GM13976 (cell line): ENCODE measurements at places on chromosomes 4 and X.
A peak's percentile ranks its signal among the peaks of the same experiment; 100 is the strongest.

DNA sequence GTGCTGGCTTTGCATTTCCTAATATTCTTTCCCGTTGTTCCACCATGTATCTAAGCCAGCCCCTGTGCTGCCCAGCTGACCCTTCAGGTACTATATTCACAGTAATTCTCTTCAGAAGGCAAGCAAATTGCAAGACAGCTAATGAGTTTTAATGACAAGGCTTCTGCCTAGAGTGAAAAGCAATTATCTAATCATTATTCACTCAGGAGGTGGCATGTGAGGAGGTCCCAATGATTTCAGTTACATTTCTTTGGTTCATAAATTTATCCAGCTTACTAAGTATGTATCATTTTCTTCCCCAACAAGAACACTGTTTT, 123.0 kb downstream of the RASGEF1B start:
- no peak for DNase-seq

- no peak for DNase-seq
These were observed 738.6 kb downstream of the PCDH7 start for GRCh38 chr4:31458813-31459212.

- DNase-seq: no peak
These were observed 2.9 kb upstream of the PTCHD1 start for GRCh38 chrX:23331701-23332100.

DNA sequence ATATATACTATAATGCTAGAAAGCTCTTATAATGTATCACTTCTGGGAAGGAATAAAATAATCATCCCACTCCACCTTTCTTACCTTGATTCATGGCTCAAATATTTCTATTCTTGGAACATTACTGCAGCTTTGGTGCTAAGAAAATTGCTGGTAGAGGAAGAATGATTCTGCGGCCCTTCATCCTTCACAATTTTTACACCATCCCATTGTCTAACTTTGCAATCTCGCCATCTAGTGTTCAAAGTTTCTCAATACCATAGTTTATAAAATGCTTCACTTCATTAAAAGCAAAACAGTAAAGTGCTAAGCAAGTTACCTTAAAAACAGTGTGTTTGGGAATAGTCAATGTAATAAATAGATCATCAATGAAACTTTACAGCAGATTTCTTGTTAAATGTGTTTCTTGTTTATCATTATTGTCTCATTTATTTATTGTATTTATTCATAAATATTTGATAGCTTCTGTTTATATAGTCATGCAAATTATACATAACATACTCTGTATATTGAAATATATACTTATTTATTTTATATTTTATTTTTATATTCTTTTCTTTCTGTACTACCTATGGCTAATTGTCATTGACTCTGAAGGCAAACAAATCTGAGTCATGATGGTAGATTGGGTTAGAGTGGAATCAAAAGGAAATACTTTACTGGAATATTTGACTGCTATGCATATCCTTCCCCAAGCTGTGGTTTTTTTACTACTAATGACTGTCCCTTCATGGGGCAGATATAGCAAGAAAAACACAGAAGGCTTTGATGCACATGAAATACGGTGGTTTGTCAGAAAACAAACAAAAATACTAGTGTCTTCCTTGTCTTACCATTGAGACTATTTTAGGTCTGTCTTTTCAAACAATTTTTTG, 390.7 kb downstream of the MAPK10 start:
- peak; percentile 25 for DNase-seq

DNA sequence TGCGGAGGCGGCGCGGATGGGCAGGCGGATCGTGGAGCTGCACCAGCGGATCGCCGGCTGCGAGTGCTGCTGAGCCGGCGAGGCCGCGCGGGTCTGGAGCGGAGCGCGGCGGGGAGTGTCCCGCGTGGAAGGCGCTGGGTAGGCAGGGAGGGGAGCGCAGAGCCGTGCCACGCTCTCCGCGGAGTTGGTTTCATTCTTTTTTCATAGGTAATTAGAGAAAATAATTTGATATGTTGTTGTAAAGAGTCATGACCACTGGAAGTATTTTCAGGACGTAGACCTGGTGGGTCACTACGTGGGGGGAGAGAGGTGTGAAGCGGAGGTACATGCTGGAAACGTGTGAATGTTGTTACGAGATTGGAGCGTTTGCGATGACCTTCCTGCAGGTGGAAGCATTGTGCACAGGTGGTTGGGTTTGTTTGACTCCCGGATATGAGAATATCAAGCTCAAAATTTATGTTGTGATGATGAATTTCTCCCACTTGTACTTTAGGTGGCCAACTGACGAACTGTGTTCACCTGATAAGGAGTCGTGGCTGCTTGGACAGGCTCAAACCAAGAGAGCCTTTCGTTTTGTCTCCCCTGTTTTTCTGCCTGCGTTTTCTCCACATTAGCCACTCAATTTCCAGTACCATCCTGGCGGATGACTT, 19.1 kb upstream of the S100P start:
- DNase-seq: peak; percentile 75

DNA sequence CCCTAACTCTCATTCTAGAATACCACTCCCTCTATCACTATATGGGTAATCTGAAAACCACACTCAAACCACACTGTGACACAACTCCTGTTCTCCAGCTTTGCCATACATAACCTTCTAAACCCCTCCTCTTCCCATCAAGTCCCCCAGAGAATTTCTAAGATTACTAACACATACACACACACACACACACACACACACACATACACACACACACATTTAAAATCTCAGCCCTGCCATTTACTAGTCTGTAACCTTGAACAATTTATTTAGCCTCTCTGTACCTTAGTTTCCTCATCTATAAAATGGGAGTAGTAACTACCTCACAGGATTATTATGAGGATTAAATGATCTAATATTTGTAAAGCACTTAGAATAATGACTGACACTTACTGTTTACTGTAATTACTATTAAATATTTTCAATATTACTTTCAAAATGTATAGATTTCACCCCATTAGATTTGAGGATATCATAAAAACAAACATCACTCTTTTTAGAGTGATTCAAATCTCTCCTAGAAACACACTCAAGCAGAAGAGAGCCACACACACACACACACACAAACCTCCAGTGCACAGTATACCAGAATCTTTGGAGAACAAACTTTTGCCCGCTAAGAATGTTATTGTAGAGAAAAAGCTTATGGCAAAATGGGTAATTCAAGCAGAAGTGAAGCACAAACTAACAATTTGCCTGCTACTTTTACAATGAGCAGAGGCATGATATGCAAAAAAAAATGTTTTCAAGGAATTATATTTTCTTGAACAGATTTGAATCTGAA, 3.8 kb downstream of the ANKRD50 start:
- no peak for DNase-seq
